GM23338 (cell line): ENCODE measurements at places on chromosomes 1 and 21.

DNA sequence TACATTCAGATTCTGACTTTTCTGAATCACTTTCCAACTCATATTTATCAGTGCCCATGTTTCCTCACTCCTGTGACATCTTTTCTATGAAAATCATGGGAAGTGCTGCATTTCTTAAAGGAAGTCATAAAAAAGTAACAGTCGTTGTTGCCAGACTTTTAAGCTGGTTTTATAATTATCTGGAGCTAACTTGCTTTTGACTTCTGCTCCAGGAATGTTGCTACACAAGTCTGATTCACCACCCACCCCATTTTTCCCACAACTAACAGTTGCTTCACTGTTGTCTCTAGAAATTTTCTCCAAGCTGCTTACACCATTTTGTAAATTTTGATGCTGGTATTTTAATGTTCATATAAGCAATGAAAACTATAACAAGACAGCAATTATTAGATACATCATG, 12.2 kb downstream of the FCRLB start:
- H3K36me3 ChIP-seq: no peaks in the 10 kb centered on the region
- no peak for DNase-seq
- no peak overlapping the region for H3K4me3 ChIP-seq
- no peak overlapping the region for H3K27ac ChIP-seq
- peaks cover 36% of the 10 kb centered on the region for H3K4me1 ChIP-seq

GRCh38 chr1:245915406-245915805, 591.7 kb downstream of the SMYD3 start:
- no peaks in the 10 kb centered on the region for H3K27me3 ChIP-seq
- no peak overlapping the region for H3K27ac ChIP-seq
- H3K36me3 ChIP-seq: no peaks in the 10 kb centered on the region
- no peak overlapping the region for H3K4me3 ChIP-seq

DNA sequence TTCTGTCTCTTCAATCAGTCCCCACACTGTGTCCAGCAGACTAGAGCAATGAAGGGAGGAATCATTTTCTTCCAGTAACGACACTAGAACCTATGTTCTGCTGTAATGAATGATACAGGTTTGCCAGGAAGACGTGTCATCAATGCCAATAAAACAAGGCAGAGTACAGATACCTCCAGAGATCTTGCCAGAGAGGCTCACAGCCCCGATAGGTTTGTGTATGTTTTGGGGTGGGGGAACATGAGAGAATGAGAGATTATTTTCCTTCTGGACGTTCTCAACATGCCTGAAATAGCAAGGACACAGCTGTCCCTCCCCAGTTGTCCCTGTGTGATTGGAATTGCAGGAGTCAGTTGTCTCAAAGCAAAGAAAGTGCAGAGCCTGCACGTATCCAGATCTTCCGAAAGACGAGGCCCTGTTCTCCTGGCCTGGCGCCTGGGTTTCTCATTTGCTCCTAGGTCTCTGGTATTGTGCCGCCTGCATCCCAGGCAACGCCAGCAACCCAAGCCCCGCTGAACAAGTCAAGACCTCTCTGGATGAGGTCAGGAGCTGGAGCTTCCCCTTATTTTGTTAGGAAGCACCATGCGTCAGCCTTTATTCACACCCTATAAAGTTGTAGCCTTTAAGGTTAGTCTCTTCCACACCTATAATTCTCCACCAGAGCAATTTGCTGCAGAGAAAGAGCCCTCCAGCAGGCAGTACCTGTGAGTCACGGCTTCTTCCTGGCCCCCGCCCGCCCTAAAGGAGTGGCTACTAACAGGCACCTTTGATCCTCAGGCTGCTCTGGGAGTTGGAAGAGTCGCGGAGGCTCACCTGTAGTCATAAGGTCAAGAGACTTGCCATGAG, 130.5 kb downstream of the TOMM20 start:
- H3K4me1 ChIP-seq: no peaks in the 10 kb centered on the region; the same call in 1 of the 2 replicates
- DNase-seq: peak; percentile 51
- no peak overlapping the region for H3K27ac ChIP-seq
- no peaks in the 10 kb centered on the region for H3K27me3 ChIP-seq

DNA sequence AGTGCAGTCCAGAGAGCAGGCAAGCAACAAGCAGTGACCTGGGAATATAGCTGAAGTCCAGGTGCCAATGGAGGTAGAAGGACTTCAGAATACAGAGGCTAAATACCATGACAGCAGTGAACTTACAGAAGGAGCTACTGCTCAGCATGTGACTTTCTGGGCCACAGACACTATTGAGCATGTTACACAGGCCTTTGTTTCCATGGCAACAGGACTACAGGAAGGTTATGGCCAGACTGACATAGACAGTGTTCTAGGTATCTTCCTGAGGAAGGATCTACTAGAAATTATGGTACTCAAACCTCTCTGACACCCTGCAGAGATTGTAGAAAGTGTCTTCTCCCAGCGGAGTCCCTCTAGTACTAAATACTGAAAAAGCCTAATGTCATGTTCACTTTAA, 11.0 kb downstream of the OR2M5 start:
- H3K4me1 ChIP-seq: no peaks in the 10 kb centered on the region
- no peak for DNase-seq
- H3K27me3 ChIP-seq: no peaks in the 10 kb centered on the region
- no peak overlapping the region for H3K27ac ChIP-seq

DNA sequence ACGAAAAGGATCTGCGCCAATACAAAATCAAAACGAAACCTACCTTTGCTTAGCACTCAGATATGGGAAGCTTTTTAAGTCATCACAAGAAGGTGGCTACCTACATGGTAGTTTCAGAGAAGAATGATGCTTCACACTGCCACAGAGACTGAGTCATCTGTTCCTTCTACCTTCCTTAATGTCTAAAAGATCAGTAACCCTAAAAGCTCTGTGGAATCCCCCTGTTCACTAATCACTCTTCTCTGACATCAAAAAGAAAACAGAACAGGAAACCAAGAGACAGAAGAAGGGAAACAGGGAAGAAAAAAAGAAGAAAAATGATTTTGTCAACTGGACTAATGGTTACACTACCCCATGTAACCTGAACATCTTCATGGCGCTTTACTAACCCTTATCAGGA, 177.2 kb downstream of the SMYD3 start:
- DNase-seq: no peak
- no peaks in the 10 kb centered on the region for H3K27me3 ChIP-seq
- no peaks in the 10 kb centered on the region for H3K4me1 ChIP-seq
- H3K4me3 ChIP-seq: no peak overlapping the region
- no peak overlapping the region for H3K27ac ChIP-seq
- no peaks in the 10 kb centered on the region for H3K36me3 ChIP-seq

GRCh38 chr21:25735646-25736597, 1.1 kb downstream of the GABPA start:
- H3K27ac ChIP-seq: peak overlapping the region; percentile 100
- peaks cover 10% of the 10 kb centered on the region; the same call in 1 of the 2 replicates for H3K4me1 ChIP-seq
- peak; percentile 81 for DNase-seq
- H3K4me3 ChIP-seq: peak overlapping the region; percentile 97
- H3K36me3 ChIP-seq: no peaks in the 10 kb centered on the region

GRCh38 chr1:106222403-106222802, 834.1 kb upstream of the PRMT6 start:
- no peak overlapping the region for H3K27ac ChIP-seq
- H3K27me3 ChIP-seq: no peaks in the 10 kb centered on the region
- peak; percentile 6 for DNase-seq
- no peaks in the 10 kb centered on the region for H3K36me3 ChIP-seq
- H3K4me1 ChIP-seq: no peaks in the 10 kb centered on the region
- no peak overlapping the region for H3K4me3 ChIP-seq
